ENCODE measurements at places on chromosomes 7 and 10. TPM values are rescaled to one million over a fixed set of nuclear protein-coding genes. Genes with fewer than 3 reads are reported as not detected.

The SYPL1 gene
- total RNA-seq = 26.6 TPM

The AKR1C1 gene
- 1.0 TPM for total RNA-seq

The FAM171A1 gene
- 1.7 TPM for total RNA-seq

The MYO3A gene
- total RNA-seq = not detected

The PDK4 gene
- not detected for total RNA-seq

DNA sequence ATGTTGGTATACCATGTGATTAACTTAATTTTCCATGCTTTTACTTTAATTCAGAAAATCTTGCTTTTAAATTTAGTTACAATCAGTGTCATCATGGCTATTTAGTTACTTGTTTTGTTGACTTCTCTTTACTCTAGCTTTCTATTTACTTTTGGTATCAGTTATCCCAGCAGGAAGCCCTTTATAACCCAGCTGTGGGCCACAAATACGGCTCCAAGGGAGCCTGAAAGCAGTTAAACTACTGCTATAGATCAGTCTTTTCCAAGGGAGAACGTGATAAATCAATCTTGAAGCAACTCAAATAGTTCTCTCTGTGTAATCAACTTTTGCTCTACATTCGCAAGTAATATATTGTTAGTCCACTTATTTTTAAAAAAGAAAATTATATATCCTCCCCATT is 287.4 kb downstream of the CACNA2D1 start:
- no peak for DNase-seq

GRCh38 chr10:75403939-75404814 is 2.6 kb upstream of the ZNF503 start:
- no peak for DNase-seq

DNA sequence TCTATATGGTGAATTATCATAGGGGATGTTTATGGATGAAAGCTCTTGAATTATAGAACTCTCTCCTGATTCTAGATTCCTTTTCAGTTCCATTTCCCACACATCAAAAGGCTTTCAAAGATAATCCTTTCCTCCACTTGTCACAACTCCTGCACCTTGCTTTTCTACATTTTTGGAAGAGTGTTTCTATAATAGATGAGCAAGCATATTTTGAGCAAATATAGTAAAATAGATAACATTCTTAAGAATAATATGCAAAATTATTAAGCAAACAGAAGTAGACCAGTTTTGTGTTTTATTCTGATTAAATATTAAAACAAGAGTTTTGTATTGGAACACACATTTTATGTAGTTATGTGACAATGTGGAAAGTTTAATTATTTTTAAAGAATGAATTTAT is 340.7 kb downstream of the EXOC4 start:
- DNase-seq = no peak

GRCh38 chr7:53358269-53358668 is 322.8 kb downstream of the POM121L12 start:
- no peak for DNase-seq

GRCh38 chr10:81096558-81096957 is 558.9 kb downstream of the SH2D4B start:
- no peak for DNase-seq

DNA sequence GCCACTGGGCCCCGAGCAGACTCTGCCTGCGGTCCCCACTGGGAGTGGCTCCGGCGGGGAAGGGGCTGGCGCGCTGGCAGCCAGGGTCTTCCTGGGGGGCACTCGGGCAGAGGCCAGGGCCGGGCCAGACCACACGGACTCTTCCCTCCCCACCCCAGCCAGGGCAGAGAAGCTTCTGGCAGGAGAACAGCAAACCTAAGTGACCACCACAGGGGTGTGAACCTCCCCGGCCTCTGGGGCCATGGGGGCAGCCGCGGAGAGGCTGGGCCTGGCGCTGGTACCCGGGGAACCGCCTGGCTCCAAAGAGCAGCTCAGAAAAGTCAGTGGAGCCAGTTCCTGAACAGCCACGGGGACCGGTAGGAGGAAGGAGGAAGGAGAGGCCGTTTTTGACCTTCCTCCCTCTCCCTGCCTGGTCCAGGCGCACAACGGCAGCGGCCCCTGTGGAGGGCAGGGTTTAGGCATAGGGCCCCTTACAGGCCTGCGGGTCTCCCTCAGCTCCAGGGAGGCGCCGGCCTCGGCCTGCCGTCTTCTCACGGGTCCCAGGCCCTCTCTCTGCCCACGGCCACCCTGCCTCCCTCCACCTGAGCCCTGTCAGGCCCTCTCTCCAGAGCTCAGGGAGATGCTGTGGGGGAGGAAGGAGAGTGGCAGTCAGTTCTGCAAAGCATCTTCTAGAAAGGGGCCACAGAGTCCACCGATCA is 51.8 kb downstream of the TMEM209 start:
- DNase-seq = no peak

- no peak for DNase-seq
Observed at GRCh38 chr7:102080019-102080433, 206.6 kb upstream of the SH2B2 start.

DNA sequence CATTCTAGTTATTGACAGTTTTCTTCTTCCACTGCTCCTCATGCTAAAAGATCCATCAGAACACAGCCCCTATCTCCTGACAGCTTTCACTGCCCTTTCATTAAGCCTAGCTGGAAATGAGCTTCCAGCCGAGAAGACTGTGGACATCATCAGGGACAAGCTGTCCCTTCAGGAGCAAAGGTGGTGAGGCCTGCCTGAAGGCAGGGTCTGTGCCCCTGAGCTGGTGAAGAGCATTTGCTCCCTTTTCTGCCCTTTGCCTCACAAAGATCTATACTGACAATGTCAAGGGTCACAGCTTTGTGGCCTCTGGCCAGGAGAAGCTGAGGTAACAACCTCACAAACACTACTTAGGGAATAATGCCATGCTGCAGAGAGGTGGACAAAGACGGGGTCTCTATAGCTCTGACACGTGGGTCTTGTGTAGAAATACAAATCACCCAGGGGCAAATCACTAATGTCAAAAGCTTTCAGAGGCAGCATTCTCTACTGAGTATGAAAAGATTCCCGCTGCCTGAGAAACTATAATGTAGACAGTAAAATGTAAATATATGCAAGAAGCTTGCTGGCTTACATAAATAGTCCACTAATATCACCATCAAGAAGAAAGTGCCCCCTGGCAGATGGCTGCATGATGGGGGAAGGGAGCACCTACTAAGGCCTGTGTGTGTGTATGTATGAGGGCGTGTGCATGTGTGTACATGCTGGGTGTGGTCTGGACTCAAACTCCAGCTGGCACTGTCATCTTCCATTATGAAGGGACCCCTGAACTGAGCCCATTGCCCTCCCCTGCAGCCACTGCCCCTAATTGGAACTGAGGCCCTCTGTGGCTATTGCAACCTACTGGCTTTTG is 55.8 kb downstream of the HBP1 start:
- no peak for DNase-seq

DNA sequence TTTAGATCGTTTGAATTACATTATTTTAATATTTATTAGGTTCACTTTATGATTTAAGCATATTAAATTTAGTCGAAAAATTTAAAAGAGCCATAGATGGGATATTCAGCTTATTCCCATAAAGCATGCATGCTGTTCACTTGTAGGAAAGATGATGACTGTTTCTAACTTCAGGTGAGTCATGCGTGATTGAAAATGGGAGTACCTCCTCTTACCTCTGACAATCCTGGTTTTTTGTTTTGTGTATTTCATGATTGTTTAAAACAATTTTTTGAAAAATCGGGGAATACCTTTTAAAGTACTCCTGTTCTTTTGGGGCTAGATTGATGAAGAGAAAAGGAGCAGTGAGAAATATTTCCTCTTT is 1.4 kb downstream of the TNKS2 start:
- DNase-seq = no peak

- DNase-seq = no peak
Observed at GRCh38 chr7:66768865-66769832, 28.6 kb downstream of the RABGEF1 start.

DNA sequence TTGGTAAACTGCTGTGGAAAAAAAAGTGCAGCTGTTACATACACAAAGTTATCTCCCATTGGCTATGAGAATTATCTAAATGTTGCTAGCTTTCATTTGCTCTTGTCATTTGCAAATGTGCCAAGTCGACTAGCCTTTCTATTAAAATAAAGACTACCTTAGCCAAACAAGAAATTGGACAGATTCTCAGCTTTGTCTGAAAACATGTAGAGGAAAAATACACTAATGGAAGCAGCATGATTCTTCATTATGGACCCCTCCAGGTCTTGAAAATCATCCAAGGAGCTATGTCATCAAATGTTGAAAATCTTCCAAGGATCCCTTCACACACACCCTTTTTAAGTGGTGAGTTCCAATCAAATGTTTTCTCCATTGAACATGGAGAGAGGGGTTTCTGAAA is 237.7 kb downstream of the ETV1 start:
- DNase-seq = no peak

GRCh38 chr7:74579800-74580685 is 77.5 kb upstream of the GTF2I start:
- DNase-seq = no peak

Data from activated CD4-positive, alpha-beta T cell treated with anti-CD3 and anti-CD28 coated beads, Interleukin-2, amount 10 ng/mL, durations not matched to agents 24 days and 14 days (primary cell).